Testis (tissue), 5 donors: ENCODE measurements at places on chromosomes 7 and 10. TPM values are rescaled to one million over a fixed set of nuclear protein-coding genes. Genes with fewer than 3 reads are reported as not detected.

DNA sequence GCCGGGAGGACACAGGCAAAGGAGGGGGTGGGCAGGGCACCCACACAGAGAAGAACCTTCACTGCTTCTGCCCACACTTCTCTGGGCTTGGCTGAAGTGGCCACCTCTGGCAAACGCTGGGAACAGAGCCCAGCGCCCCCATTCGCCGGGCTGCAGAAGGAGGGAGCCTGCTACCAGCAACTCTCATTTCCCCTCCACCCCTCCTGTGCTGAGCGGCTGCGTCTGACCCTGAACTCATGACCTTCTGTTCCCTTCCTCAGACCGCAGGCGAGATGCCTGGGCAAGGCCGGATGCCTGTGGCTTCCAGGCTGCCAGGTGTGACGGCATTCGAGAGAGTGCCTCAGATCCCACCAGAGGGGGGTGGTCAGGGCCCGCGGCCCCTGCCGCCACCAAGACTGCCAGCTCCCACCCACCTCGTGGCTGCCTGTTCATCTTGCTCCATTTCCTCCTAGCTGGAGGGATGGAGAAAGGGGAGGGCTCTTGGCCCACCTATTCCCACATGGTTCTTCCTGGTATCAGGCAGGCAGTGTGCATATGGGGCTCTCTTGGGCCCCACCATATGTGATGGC lies 19.8 kb downstream of the DNAJB12 start:
- no peaks in the 10 kb centered on the region for H3K27me3 ChIP-seq
- peak overlapping the region; percentile 84 for H3K27ac ChIP-seq
- DNase-seq: peak; percentile 92
- no peak overlapping the region for H3K4me3 ChIP-seq

DNA sequence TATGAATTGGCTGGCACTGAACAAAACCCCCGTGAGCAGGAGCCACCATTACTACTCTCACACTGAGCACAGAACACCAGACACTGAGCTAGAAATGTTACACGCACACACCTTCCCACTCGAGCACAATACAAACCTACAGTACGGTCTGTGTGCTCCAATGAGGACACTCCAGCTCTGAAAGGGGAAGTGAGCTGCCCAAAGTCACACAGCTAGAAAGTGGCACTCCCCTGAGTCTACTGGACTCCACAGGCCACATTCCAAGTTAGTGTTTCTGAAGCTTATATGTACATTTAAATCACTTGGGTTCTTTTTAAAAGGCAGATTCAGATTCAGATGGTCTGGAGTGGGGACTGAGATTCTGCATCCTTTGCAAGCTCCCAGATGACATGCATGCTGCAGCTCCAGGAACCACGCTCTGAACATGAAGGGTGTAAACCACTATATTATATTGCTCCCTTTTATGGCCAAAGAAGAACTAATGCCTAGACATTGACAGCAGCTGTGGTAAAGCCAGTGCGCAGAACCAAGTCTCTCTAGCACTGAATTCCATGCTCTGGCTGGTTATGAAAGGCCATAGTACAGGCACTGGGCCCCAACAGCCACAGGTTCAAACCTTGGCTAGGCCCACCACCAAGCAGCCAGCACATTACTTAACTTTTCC lies 77.1 kb downstream of the FRMPD2 start:
- no peaks in the 10 kb centered on the region for H3K36me3 ChIP-seq
- H3K4me3 ChIP-seq: no peak overlapping the region
- no peaks in the 10 kb centered on the region for H3K27me3 ChIP-seq
- DNase-seq: no peak
- H3K27ac ChIP-seq: no peak overlapping the region
- H3K4me1 ChIP-seq: no peaks in the 10 kb centered on the region

DNA sequence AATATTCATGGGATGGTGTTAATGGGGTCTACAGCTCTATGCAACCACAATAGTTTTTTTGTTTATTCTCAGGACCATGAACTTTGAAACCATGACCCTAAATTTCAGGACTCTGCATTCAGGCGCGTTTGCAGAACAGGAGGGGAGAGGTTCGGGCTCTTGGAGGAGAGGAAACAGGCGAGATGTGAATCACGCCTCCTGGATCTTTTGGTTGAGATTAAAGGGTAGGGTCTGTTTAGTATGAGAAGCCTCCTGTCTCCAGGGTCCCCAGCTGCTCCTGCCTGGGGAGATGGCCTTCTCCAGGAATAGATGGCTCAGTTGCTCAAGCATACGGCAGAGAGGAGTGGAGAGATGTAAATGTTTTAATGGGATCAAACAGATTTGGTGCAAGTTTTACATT lies 18.2 kb downstream of the TLL2 start:
- H3K4me3 ChIP-seq: no peak overlapping the region
- no peaks in the 10 kb centered on the region for H3K4me1 ChIP-seq
- DNase-seq: no peak

DNA sequence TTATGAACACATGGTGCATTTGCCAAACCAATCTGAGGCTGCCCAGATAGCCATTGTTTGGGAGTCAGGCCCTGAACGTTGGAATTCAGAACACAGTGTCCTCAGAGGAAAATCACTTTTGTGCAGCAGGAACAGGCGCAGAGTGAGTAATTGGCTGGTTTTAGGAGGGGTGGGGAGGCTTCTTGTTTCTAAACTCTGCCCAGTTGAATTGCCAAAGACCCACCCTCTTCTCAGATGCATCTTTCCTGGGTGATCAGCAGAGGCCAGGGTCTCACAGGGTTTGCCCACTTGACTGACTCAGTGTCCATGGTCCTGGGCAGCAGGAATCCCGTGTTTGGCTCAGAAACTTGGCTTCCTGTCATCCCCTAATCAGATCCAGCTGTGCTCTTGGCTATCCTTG lies 24.3 kb downstream of the PRLHR start:
- no peak overlapping the region for H3K4me3 ChIP-seq
- no peak overlapping the region for H3K27ac ChIP-seq
- H3K36me3 ChIP-seq: no peaks in the 10 kb centered on the region
- DNase-seq: peak; percentile 60
- no peaks in the 10 kb centered on the region for H3K27me3 ChIP-seq

DNA sequence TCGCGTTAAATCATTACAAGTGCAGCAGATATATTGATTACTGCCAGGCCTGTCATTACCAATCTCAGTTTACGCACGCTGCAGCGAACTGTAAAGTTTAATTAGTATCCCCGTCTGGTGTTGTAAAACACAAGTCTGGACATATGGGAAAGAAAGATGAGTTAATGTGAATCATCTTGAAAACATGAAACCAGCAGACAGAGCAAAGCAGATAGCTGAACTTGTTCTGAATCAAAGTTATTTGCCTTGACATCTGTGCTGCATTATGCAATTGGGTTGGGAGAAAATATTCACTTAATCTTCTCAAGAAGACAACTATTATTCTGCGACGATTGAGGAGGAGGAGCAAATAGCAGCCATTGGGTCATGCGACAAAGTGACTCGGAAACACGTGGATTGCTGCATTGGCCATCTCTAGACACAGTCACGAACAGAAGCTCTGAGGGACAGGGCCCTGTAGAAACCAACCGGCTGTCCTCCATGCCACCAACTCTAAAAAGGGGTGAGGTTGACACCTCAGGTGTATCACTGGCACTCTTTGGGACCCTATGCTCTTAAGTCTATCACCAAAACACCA lies 156.3 kb upstream of the C7orf33 start:
- no peak overlapping the region for H3K4me3 ChIP-seq
- DNase-seq: no peak
- H3K27ac ChIP-seq: no peak overlapping the region
- no peaks in the 10 kb centered on the region for H3K27me3 ChIP-seq
- no peaks in the 10 kb centered on the region for H3K4me1 ChIP-seq

Gene CALHM3
- 0.93 TPM for total RNA-seq

Gene LMTK2
- total RNA-seq: 36.1 TPM

Gene ABCC2
- total RNA-seq: 0.81 TPM
